ENCODE measurements at places on chromosomes 3 and 15.

DNA sequence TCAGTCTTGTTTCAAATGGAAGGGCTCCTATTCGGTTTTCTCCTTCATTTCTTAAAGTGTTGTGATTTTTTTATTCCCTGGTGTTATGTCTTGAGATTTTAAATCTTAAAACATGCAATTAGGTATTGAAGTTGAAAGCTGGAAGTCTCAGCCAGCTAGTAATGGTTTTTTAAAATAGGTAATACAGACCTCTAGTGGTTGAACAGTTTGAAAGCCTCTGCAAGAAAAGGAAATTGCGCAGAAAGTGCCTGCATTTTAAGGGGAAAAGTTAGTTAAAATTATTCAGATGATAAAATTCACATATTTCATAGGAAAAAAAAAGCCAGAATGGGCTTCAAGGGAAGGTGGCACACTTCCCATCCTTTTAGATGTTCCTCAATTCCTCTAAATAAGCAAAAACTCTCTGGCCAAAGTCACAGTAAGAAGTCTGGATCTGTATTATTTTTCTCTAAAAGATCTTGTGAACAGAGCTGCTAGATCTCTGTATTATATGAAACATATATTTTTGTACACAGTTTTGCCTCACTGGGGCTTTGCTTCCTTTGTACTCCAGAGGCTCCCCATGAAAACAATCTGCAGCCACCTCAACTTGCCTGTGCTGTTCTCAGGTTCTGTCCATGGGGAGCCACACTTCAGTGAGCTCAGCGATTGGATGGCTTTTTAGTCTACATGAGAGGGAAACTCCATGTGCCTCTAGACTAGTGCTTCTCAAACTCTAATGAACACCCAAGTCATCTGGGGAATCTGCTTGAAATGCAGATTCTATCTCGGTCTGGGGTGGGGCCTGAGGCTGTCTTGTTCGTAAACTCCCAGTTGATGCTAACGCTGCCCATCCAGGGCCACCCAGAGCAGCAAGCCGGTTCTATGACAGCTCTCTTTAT, 21.5 kb downstream of the AGTR1 start:
- no peak for DNase-seq

- no peak for DNase-seq
These were observed 56.0 kb upstream of the DYNC1LI1 start for GRCh38 chr3:32626631-32627030.

GRCh38 chr3:119560160-119560559, 746 bp upstream of the CD80 start:
- DNase-seq, result no peak

- no peak for DNase-seq
These were observed 155.1 kb downstream of the LRTM1 start for GRCh38 chr3:54772746-54773145.

DNA sequence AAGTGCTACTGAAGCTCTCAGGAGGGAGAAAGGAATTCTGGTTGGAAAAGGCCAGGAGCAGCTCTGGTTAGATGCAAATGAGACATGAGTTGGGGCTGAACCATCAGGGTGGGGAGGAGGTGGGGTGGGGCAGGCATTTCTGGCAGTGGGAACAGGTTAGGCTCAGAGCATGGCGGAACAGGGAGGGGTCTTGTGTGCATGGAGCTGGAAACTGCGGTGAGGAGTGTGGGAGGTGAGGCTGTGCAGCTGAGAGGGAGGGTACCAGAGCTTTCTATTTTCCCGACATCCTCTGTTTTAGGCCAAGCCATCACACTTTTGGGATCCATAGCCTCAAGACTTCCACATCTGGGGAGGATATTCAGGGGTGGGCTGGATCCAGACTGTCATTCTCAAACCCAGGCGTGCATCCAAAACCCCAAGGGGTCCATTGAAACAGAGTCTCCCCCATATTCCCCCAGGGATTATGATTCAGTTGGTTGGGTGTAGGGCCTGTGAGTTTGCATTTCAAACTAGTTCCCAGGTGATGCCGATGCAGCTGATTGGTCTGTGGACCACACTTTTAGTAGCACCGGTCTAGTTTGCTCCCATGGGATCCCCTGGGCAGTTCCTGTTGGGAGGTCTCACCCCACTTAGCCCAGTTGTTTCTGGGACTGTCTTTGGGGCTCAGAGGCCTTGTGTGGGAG, 100.9 kb upstream of the TLE3 start:
- no peak for DNase-seq

DNA sequence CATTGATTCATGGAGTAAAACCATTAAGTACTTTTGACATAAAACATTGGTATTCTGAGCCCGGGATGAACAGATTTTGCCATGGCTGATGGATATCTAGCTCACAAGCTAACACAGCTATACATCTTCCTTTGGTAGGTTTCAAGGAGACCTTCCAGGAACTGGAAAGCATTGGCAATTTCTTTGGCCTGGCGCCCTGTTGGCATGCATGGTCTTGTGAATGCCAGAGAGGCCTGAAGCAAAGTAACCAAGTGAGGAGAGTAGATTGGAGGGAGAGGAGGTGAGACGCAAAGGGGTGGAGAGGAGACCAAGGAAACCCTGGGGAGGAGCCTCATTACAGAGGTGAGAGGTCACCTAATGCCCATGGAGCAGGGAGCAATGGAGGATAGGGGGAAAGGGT, 67.2 kb downstream of the SQOR start:
- DNase-seq, result no peak

DNA sequence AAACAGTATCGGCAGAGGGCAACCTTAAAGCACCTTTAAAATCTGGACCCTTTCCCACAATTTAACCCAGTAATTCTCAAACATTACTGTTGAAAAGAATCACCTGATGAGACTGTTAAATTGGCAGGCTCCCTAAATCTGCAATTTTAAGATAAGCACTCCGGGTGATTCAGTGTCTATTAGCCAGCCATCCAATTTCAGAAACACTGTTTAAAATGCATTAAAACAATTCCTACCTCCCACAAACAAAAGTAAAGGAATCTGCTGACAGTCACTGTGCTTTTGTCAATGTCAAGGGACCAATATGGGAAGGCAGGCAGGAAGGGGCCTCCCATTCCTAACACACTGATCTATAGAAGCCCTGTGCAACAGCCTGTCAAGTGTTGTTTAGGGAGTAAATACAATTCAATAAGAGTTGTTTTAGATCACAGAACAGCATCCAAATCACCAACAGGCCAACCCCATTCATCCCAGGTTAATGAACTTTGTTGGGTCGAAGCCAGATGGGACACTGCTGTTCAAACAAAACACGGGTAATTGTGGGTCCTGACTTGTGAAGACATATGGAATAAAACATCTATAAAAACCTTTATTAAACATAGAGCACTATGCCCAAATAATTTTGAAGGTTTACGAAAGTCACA, 21.4 kb downstream of the SIAH2 start:
- no peak for DNase-seq

GRCh38 chr3:152611905-152612304, 223.0 kb upstream of the P2RY1 start:
- no peak for DNase-seq

- no peak for DNase-seq
These were observed 1.2 kb downstream of the GPR15 start for GRCh38 chr3:98532709-98533571.
